T-cell (primary cell): ENCODE measurements at places on chromosomes 5 and 9.

GRCh38 chr5:127754259-127754658, 51.1 kb downstream of the CCDC192 start:
- DNase-seq: no peak

DNA sequence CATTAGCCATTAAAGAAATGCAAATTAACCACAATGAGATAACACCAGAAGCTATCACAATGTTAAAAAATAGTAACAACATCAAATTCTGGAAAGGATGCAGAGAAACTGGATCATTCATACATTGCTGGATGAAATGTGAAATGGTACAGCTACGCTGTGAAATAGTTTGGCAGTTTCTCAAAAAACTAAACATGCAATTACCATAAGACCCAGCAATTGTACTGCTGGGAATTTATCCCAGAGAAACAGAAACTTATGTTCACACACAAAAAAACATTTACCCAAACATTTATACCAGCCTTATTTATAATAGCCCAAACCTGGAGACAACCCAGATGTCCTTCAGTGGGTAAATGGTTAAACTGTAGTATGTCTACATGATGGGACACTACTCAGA, 592.9 kb downstream of the ZNF608 start:
- no peak for DNase-seq

DNA sequence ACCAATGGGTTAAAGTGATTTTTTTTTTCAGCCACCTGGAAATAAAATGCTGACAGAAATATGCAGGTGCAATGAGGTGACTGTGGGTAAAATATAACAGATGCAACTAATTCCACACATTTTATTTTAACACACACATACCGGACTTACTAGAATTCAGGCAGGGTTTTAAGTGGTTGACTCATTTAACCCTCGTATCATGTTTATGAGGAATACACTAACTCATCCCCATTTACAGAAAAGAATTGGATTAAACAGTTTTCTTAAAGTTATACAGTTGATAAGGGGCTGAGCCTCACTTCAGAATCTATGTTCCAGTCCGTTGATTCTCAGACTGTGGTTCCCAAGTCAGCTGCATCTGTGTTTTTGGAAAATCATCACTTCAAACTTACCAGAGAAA, 207.5 kb downstream of the CHSY3 start:
- no peak for DNase-seq

GRCh38 chr5:74113196-74113540, 487.2 kb downstream of the ARHGEF28 start:
- no peak for DNase-seq

GRCh38 chr5:32936329-32936728, 225.2 kb downstream of the NPR3 start:
- no peak for DNase-seq

DNA sequence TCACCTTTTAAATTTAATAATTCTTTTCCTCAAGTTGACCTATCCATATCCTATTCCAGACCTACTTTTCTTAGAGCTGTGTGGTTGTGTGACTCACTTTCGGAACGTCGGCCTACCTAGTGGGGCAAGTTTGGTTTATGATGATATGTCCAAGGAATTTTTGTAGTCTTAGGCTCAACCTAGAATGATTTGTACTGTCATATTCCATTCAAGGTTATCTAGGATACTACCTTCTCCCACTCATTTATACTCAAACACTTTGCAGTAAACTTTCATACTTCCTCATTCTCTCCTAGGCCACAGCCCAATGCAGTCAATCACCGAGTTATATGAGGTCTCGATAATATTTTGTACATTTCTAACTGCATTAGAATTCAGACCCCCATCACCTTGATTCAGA, 61.9 kb downstream of the PIK3R1 start:
- no peak for DNase-seq

DNA sequence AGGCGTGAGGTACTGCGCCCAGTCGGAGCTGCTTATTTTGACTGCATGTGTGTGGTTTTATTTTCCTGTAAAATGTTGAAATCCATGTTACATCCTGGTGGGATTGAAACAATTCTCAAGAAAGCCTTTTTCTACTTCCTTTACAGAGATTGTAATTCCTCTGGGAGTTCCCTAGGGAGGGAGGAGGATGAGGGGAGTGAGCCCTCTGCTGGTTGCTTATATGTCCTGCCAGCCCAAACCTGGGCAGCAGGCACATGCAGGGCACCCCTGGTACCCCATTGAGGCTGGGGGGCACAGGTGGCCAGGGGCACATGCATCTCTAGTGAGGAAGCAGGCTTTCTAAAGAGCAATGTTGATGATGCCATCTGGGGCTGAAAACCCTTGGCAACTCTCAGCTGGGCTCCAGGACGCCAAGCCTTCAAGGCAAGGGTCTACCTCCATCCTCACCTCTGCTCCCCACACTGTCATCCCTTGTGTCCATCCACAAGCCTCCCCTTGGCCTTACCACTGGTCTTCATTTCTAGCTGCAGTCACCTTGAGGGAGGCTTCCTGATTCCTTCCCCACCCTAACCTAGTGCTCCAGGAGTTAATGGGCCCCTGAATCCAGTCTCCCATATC, 84.7 kb upstream of the TNFSF8 start:
- DNase-seq: no peak

DNA sequence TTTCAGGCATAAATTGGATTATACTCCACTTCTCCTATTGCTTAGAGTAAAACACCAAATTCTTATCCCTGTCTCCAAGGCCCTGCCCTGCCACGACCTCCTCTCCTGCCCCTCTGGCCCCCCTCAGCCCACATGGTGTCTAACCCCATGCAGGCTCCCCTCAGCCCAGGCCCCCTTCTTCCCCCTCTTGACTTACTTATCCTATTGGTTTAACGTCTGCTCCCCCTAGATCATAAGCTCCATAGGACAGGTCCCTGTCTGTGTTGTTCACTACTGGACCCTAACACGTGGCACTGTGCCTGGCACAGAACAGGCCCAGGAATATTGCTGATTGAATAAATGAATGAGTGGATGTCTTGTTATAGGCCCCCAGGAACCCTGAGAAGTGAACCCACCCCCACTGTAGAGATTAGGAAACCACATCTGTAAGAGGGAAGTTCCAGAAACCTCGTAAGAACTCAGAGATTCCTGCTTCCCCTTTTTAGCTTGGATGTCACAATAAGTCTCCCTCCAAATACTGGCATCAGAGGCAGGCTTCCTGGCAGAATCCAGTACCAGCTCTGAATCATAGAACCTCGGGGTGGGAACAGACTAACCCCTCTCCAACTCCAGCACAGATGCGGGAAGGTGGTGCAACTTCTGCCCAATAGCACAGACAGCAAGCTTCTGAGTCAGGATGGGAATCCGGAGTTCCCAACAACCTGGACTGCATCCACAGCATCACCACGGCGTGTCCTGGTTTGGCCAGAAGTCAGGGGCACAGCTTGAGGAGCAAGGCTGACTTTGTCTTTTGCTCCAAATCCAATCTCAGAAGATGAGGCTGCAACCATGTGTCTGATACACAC, 31.5 kb downstream of the HRH2 start:
- DNase-seq: no peak

DNA sequence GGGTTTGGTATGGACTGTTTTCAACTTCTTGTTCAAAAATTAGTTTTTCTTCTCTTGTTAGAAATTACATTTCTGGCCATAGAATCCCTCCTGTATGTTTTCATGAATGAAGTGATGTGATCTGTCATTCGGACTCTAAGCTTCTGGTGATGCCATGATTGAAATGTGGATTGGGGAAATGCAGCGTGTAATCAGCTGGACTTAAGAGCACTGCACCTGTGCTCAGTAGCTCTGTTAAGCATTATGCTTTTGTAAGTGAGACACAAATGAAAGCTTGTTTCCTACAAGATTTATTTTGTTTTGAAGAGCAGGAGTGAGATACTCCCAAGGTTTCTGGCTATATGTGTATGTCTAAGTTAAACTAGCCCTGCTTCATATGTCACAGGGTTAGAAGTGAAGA, 24.0 kb upstream of the FAM120AOS start:
- no peak for DNase-seq

DNA sequence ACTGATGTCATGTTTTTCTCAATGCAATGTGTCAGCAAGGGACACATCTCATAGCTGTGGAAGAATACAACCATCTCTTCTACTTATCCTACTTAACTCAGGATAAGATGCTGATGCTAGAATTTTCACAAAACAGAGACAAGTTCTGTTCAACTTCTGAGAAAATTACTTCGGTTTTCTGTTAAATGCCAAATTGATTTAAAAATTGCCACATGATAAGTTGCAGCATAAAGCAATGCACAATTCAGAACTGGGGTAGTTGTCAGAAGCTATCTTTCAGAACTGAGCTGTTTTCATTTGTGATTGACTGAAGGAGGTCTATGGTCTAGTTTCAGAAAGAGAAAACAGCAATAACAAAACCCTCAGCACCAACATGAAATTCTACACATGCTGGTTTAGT, 954.8 kb upstream of the C9orf72 start:
- no peak for DNase-seq
